ENCODE measurements at places on chromosomes 2 and 18. TPM values are rescaled to one million over a fixed set of nuclear protein-coding genes. Genes with fewer than 3 reads are reported as not detected.

Gene CACNB4
- total RNA-seq: 0.26 TPM

Gene CNGA3
- not detected for total RNA-seq

Gene RSAD2
- total RNA-seq: under 0.01 TPM

Gene POU3F3
- total RNA-seq: not detected

Gene CCDC141
- 3.7 TPM for total RNA-seq

Gene NETO1
- total RNA-seq: not detected

Gene SPDYA
- 0.52 TPM for total RNA-seq
